ENCODE measurements at places on chromosomes 12 and 14.
A peak's percentile ranks its signal among the peaks of the same experiment; 100 is the strongest.

DNA sequence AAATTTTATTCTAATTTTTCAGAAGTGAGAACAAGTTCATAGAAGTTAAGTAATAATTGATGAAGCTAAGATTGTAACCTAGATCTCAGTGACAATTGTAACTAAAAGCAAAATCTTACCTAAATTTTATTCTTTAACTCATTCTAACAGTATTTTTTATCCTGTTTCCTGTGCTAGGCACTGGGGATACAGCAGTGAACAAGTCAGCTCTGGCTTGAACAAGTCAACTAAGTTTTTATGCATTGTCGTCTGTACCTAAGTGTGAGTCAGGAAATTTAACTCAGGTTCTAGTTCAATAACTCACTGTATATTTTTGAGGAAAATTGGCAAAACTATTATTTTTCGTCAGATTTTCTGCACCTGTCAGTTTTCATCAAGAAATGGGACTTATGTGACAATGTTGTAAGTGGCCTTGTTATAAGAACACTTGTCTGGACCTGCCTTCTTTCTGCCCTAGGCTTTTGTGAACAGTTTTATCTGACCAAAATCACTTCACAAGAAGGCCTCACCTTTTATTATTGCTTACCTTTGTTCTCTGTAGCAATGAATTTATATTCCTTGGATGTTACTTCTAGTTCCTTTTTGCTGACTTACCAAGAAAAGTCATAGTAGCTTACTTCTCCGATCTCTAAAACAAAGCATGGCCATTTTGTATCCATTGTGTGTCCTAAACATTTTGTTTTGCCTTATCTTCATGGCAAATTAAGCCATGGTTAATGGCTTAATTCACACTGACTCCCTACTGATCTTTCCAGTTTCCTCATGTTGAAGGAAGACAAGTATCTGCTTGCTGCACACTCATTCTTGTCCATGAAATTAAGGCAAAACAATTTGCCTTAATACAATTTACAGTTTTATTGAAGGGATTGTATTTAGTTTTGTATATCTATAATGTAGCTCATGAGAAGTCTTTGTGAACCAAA is 2.7 kb downstream of the TMTC3 start:
- no peak for DNase-seq

- no peak for DNase-seq
Measured at GRCh38 chr14:33949411-33949893, 1.4 kb downstream of the EGLN3 start.

DNA sequence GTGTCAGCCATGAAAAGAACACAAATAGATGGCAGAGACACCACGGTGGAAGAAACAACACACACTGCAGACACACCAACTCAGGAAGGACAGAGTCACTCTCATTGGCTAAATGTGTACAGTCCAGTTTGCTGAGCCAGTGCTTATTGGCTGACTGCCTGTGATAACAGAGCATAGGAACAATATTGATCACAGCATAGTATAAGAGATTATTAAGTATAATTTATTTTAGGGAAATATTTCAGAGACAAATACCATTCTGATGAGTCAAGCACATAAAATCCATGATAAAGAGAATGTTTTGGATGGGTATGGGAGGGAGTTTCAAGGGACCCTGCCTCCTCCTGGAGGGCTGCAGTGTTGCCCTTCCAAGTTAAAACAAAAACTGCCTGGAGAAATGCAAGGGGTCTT is 50.9 kb downstream of the BTG1 start:
- DNase-seq = no peak

- peak; percentile 83 for DNase-seq
Measured at GRCh38 chr12:54324617-54325441, at the start of gene COPZ1. COPZ1 (plus strand) TSS chr12:54325131; CDS start chr12:54325164, 33 bp downstream.

DNA sequence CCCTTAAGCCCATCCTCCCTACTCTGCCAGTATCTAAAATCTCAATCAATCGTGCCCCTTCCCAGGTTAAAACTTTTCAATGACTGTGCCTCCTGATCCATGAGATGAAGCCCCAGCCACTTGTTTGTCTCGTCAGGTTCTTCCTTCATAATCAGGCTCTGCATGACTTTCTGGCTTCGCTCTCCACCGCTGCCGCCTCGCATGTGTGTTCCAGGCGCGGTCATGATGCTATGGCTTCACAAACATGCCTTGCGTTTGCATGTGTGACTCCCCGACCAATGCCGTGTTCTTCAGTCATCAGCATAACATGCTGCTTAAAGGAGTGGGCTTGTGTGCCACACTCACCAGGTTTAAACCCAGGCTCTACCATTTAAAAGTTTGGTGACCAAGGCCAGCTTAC is 5.0 kb upstream of the C1RL start:
- no peak for DNase-seq

- no peak for DNase-seq
Measured at GRCh38 chr12:78886719-78887407, 22.3 kb downstream of the SYT1 start.

DNA sequence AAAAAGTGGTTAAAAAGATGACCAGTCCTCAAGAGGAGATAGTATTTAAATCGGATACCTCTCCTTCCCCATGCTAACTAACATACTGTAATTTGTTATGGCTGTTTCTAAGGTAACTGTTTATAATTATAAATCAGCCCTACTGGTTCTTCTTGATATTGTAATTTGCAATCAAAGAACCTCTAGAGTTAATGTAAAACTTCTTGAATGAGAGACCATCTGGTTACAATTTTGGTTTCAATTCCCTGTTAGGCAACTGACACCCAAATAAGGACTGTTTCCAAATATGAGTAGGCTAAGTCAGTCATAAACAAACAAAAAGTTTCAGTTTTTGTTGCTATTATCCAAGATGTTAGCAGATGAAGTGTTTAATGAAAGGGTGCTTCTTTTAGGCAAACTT is 120.2 kb upstream of the DNM1L start:
- no peak for DNase-seq

DNA sequence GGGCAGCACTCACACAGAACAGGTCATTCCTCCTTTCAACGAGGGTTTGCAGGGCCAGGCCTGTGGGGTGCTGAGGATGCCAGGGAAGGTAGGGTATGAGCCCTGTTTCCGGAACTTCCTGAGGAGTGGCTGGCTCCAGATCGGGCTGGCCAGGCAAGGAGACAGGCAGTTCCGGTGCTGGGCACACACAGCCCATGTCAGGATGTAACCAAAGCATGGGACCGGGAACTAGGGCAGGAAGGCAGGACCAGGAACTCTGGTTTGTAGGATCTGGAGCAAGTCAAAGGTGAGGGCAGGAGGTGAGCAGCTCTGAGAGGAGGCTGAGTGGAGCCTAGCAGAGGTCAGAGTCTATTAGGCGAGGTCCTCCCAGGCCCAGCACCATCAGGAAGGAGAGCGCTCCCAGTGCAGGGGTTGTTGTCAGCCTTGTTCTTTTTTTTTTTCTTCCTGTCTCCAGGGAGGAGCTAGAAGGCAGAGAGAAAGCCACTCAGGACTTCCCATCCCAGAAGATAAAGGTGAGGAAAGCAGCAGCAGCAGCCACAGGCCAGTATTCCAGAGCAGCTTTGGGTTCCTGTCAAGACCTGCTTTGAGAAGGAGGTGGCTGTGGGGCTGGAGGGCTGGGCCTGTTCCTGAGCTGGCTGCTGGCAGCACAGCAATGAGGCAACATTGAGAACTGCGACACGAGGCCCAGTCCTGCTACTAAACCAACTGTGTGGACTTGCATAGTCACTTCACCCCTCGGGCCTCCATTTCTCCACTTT is 49.0 kb upstream of the PTGR2 start:
- DNase-seq = no peak

GRCh38 chr14:81471062-81471461 is 62.6 kb downstream of the SEL1L start:
- DNase-seq = peak; percentile 25

GRCh38 chr12:49893753-49894750 is 9.6 kb downstream of the FAIM2 start:
- DNase-seq = no peak

DNA sequence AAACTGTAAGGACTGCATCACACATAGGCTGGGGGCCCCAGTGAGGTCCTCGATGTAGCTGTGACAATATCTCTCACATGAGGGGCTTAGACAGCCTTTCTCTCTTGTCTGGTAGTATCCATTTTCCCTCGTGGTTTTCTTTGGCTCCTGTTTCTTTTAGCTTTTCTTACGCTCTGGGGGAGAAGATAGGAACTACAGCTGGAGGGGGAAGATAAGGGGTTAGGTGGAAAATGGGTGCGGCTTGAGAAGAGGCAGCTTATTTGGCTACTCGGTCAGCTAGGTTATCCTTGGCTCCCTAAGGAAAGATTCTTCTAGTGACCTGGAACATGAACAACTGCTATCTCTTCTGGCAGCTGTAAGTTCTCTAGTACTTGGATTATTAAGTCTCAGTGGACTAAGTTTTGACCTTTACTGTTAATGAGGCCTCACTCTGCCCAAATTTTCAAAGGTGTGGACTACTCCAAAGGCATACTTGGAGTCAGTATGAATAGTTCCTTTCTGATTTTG is 28.7 kb upstream of the CPNE8 start:
- DNase-seq = no peak

DNA sequence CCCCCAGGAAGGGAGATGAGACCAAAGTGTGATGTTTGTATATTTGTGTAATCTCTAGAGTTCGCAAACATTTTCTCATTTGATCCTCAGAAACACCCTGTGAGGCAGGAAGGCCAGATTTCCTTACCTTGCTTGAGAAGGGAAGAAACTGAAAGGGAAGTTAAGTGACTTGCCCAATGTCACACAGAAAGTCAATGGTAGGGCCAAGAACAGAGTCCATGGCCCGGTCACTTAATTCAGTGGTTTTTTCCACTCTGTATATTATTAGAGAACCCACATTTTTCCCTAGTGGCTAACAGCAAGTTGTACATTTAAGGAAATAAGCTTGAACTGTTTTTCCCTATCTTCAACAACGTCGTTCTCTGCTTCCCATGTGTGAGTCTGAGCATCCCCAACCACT is 25.6 kb upstream of the CHPT1 start:
- no peak for DNase-seq

DNA sequence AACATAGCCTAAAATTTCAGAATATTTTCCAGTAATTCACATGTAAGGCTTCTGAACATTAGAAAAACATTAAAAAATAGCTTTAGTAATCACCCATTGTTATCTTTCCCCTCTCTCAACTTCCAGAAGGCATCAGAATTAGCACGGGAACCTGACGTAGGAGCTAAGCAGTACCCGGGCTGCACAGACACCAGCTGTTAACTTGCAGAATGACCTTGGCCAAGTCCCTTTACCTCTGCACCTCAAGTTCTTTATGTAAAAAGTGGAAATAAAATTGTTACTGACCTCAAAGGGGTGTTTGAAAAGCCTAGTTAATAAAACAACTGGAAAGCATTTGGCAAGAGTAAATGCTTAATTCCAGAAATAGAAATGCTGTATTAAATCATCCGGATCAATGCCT is 7.2 kb downstream of the TPH2 start:
- no peak for DNase-seq

DNA sequence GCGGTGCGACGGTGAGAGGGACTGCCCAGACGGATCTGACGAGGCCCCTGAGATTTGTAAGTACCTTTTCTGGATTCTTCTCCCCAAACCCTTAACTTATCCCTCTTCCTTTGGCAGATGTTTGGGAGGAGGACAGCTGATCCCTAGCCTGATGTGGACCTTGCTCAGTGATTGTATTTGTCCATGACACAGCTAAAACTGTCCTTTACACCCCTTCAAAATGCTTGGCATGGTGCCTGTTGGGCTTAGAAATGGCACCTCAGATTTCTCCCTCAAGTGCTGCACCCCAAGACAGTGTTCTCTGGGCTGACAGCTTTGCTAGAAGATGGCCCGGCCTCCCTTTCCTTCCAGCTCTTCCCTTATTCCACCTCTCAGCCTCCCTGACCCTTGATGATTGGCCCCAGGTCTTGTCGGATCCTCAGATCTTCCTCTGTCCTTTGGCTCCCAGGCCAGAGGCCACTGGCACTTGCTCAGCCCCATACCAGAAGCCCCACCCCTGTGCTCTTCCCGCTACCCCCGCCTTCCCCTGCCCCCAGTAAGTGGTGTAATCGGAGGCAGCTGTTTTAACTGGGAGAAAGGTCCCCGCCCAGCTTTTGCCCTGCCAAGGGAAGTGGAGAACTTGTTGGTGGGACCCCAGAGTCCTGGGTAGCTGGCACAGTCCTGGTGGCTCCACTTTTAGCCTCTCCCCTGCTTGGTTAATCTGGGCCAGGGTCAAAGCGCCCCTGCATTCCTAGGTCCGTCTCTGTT is 8.7 kb downstream of the LRP1-AS start:
- no peak for DNase-seq

DNA sequence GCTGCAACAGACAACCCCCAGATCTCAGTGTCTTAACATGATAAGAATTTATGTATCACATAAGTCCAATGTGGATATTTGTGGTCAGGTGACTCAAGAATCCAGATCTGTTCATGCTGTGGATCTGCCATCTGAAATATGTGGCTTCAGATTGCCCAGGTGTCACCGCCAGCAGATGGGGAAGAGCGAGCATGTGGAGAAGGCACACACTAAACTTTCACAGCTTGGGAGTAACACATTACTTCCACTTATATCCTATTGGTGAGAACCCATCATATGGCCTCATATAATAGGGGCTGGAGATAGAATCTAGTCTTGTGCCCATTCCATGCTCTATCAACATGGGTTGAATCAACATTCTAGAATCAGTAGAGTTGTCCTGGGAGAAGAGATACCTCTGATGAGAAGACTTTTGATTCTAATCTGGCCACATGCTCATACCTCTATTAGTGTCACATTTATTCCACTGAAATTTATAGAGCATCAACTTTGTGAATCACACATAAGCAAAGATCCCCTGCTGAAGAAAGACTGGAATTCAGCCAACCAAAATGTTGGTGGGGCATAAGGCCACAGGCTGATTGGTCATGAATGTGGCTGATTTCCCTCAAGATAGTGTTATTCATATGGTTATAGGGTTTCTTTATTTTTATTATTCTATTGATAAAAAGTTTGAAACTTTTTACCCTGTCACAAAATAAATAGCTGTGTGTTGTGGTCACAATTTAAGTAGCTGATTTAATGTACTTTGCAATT is 6.0 kb upstream of the CALCOCO1 start:
- no peak for DNase-seq

DNA sequence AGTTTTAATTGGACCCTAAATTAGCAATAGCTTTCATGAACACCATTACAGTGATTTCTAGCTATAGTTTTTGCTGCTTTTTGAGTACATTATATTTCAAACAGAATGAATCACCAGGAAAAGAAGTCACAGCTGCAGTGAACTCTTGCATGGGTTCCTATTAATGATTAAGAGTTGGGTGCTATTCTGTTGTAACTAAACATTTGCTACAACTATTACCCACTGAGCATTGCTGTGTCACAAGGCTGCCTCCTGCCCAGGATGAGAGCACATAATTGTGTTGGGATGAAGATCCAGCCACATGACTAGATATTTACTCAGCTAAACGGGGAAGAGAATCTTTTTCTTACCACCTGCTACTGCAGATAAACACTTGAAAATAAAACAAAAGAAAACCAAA is 152.7 kb downstream of the GXYLT1 start:
- DNase-seq = no peak

DNA sequence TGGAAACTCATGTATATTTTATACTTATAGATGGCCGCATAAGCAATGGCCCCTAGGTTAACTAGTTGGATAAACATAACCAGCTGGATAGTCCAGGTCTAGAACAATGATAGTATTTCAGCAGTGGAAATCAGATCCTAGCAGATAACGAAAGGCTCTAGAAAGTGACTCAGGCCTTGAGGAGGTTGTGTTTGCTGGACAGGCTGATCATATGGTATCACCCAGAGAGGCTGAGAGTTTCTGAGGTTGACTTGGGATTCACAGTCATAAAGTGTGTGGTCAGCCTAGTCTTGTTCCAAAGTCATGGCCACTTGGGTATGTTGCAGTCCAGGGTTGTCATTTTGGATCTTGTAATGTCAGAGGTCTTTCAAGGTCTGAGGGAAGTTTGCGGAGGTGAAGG is 16.8 kb downstream of the FLVCR2 start:
- no peak for DNase-seq

- no peak for DNase-seq
Measured at GRCh38 chr14:43503508-43503907, 1003.6 kb downstream of the FSCB start.

All from stimulated activated CD8-positive, alpha-beta memory T cell treated with anti-CD3 and anti-CD28 coated beads, Interleukin-15, amount 100 ng/mL, for 48 hours (primary cell).